Fibroblast of skin of left biceps (primary cell): ENCODE measurements at places on chromosomes 2 and 18.

DNA sequence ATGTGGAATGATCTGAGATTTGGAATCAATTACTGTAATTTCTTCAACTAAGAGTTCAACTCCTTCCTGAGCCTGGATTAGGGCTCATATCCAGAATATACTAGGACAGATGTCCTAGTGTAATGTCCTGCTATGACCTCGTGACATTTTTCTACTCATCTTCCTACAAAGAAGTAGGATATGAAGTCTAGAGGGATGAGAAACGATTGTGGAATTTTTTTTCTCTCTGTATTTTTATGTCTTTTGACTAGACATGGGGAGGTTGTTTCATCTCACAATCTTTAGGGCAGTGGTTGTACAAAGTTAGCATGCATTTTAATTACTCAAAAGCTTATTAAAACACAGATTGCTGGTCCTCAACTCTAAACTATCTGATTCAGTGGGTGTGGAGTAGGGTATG, 203.0 kb downstream of the PARD3B start:
- no peak for DNase-seq

DNA sequence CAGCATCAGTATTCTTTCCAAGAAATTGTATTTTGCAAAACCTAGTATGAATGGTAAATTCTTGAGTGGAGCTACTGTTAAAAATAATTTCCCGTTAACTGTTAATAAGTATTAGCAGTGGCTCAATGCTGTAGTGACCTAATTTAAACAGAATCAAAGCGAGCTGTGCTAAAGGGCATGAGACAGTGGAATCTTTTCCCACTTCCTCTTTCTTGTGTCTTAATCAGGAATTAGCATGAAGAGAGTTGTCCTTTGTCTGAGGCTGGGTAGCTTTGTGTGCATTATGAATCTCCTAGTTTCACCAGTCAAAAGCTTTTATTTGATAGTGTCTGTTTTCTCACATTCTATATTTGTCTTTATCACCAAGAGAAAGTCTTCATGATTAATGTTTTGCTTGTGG, 298.8 kb upstream of the GCFC2 start:
- DNase-seq, result no peak

DNA sequence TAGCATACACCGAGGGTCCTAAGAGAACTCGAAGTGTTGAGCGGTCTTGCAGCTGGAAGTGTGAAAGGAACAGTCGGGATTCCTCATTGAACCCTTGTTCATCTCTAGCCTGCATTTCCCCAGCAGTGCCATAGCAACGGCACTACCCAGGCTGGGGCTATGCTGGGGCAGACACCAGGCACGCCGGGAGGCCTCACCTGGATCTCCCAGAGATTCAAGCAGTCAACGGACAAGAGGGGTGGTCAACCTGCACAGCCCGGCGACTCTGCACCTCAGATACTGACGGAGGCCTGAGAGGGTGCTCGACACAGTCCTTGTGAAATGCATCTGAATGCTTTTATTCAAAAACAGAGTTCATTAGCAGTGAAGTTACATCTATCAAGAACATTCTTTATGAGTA, 604.2 kb downstream of the GALR1 start:
- DNase-seq, result no peak

DNA sequence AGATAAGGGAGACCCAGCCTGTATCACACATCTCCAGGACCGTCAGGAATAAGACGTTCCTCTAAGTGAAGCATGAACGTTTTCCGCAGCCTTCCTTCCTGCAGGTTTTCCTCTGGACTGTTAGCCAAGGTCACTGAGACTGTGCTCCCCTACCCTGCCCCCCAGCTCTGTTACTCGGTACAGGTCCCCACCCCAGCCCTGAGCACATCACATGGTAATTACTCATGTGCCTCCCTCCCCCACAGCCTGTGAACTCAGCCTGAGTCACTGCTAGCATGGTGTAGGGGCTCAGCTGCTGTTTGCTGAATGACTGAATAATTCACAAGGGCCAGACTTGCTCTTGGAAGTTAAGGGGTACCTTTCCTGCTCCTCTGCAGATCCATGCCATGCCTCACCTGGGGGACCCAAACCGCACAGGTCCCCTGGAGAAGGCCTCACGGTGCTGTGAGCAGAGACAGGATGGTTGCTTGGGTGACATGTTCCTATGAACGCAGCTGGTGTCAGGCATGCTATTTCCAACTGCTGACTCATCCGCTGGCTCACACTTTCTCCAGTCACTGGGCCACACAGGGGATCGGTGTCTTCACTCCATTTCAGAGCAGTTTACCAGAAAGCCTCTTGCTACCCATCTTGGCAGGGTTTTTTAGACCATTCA, 88.2 kb downstream of the PLB1 start:
- DNase-seq, result peak; percentile 50

- no peak for DNase-seq
Measured at GRCh38 chr18:31273812-31274527, 44.0 kb upstream of the DSG1 start.

DNA sequence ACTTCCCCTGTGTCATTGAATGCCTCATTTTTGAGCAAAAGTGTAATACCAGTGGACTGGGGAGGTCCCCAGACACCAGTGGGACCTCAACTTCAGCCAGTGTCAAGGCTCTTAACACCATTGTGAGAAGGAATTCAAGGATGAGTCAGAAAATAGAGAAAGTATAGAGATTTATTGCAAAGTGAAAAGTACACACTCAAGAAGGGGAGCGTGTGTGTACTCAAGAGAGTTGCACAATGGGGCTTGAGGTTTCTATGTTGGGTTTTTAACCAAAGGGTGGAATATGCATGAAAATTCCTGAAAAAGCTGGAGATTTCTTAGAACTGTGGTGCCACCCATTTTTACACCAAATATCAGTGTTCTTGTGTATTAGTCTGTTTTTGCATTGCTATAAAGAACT, 81.9 kb downstream of the ADCYAP1 start:
- DNase-seq, result no peak

GRCh38 chr2:14557916-14558315, 74.6 kb upstream of the LRATD1 start:
- DNase-seq, result no peak

GRCh38 chr2:119702918-119703401, 24.0 kb downstream of the TMEM177 start:
- DNase-seq, result peak; percentile 14

DNA sequence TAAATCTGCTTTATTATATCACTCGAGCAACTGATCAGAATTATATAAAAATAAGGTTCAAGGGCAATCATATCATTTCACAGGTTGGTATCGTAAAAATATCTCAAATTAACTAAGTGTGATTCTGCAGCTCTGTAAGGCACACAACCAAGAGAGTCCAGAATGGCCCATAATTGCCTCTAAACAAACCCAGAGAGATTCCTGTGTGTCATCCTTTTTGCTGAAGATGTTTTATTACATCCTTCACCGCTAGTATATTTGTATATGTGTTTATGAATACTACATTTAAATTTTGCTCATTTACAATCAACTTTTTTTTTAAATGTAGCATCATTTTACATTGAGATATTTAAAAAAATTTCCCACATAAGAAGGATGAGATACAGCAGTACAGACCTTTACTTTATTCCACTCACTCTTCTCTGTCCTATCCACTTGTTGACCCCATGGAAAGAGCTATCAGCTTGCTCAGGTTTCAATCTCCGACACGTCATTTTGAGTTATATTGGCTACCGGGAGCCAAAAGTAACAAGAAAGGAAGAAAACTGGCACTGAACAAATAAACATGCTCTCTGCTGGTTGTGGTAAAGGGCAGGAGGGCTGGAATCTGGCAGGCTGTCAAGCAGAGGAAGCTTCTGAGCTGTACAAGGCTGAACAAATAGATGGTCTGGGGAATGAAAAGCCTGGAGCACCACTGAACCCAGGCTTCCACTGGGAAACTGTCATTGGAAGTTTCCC, 23.1 kb downstream of the PLA2R1 start:
- DNase-seq, result no peak

DNA sequence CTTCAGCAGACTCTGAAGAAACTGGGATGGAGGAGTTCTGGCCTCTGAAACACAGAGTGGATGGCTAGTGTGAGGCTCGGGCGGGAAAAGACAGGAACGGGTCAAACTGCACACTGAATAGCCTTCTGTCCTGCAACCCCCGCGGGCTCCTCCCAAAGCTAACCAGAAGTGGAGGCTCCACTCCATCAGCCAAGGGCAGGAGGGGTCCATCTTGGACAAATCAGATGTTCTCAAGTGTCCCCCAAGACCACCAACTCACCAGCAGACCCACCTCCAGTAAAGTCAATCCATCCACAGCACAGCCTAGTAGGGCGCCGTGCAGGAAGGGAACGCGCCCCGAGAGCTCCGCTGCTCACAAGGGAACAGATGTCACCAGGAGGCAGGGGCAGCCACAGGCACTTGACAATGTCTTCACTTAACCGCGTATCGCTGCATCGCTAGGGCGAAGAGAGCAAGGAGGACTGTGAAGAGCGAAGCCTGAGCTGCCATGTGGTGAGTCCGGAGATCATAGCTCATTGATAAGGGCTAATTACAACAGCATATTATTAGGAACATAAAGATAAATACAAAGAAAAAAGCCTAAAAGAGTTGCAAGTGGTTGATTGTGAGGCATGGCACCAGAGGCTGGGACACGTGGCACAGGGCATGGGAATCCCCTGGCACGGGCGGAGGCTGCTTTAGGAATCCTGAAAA, 494.6 kb upstream of the MYT1L start:
- DNase-seq, result no peak

GRCh38 chr2:195442458-195443175, 214.4 kb upstream of the SLC39A10 start:
- DNase-seq, result no peak

DNA sequence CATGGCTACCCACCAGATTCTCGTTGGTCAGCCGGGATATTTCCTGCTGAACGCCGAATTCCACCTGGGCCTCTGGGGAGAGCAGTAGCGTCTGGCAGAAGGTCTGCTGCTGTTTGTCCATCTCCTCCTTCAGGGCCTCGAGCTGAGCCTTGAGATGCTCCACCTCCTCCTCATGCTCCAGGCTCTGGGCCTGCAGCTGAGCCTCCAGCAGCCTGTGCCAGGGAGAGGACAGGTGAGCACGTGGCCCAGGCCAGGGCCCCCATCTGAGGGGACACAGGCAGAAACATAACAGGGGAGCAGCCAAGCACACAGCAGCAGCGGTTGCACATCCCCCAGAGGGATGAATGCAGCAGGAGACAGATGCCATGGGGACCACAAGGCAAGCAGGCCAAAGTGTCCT, 40.1 kb upstream of the ACAA2 start:
- DNase-seq, result no peak

GRCh38 chr2:76667821-76668271, 854.3 kb downstream of the LRRTM4 start:
- DNase-seq, result no peak

DNA sequence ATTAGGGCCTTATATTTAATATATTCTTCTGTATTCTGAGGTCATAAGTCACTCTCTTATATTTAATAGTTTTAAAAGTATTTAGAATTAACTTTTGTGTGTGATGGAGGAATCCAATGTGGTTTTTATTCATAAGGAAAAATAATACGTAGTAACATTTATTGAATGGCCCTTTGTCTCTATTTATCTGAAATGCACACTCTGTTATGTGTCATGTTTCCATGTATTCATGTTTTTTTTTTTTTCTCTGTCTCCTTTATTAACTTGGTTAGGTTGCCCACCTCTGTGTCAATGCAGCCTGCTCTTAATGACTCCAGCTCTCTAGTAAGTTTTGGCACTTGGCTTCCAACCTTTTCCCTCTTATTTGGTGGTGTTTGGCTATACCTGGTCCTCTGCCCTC, 33.8 kb downstream of the RNF144A start:
- DNase-seq, result no peak

GRCh38 chr2:176526995-176527901, 258.0 kb downstream of the MTX2 start:
- DNase-seq, result peak; percentile 88

DNA sequence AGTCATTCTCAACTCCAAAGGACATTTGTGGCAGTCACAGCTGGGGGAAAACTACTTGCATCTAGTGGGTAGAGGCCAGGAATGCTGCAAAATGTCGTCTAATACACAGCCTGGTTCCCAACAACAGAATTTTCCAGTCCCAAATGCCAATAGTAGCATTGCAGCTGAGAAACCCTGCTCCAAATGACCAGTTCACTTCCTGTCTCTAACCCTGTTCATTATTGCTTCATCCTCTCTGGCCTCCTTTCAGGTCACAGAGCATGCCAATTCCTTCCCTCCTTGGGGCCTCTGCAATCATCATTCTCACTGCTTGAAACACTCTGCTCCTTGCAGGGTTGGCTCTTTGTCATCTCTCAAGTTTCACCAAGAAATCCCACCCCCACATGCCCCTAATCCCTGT, 139.1 kb downstream of the IRS1 start:
- DNase-seq, result no peak

- DNase-seq, result no peak
Measured at GRCh38 chr2:157853820-157854219, 22.3 kb downstream of the ACVR1 start.

DNA sequence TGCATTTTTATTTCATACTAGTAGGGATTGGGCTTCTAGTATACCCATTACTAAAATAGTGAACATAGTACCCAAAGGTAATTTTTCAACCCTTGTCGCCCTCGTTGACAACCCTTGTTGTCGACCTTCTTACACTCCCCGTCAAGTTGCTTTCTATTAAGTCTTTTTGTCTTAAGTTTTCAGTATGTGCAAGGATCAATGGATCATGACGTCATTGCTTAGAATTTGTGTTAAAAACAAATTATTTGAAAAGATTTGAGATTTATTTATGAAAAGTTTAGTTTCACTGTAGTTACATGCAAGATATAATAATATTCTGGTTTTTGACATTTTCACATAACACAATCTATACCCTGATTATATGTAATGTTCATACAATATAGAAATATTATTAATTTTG, 110.4 kb downstream of the CBLN2 start:
- DNase-seq, result no peak

GRCh38 chr18:44536046-44536445, 144.6 kb upstream of the SETBP1 start:
- DNase-seq, result peak; percentile 71

GRCh38 chr2:234548695-234549420, 52.0 kb upstream of the ARL4C start:
- DNase-seq, result no peak

DNA sequence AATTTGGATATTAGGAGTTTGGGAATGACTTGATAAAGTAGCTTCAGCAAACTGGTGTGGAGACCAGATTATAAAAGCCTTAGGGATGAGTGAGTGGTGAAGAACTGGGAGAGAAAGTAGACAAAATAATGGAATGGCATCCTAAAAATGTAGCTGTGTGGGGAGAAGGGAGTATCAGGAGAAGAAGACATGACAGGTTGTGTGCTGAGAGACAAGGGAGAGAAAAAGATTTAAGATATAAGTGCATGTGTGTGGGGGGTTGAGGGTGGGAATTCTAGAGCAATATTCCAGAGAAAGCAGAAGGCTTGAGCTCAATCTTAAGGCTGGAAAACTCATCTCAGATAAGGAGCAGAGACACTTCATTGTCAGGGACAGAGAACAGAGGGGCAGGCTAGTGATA, 159.5 kb downstream of the HNMT start:
- DNase-seq, result no peak
